Aorta (tissue), 5 donors: ENCODE measurements at places on chromosomes 2 and 18. TPM values are rescaled to one million over a fixed set of nuclear protein-coding genes. Genes with fewer than 3 reads are reported as not detected.

PROKR1 gene
- not detected for total RNA-seq

ATF2 gene
- total RNA-seq: 72.0 TPM

CD207 gene
- not detected for total RNA-seq

POLR1B gene
- total RNA-seq: 13.5 TPM

CPO gene
- 0.51 TPM for total RNA-seq

CCDC85A gene
- total RNA-seq: 5.6 TPM
